Prostate gland (tissue), 2 donors: ENCODE measurements at places on chromosomes 6 and 20.

- DNase-seq, result no peak
Observed at GRCh38 chr6:32774426-32774825, 11.1 kb upstream of the HLA-DQB2 start.

- DNase-seq, result no peak
Observed at GRCh38 chr6:52666071-52666470, 4.8 kb upstream of the TMEM14A start.

DNA sequence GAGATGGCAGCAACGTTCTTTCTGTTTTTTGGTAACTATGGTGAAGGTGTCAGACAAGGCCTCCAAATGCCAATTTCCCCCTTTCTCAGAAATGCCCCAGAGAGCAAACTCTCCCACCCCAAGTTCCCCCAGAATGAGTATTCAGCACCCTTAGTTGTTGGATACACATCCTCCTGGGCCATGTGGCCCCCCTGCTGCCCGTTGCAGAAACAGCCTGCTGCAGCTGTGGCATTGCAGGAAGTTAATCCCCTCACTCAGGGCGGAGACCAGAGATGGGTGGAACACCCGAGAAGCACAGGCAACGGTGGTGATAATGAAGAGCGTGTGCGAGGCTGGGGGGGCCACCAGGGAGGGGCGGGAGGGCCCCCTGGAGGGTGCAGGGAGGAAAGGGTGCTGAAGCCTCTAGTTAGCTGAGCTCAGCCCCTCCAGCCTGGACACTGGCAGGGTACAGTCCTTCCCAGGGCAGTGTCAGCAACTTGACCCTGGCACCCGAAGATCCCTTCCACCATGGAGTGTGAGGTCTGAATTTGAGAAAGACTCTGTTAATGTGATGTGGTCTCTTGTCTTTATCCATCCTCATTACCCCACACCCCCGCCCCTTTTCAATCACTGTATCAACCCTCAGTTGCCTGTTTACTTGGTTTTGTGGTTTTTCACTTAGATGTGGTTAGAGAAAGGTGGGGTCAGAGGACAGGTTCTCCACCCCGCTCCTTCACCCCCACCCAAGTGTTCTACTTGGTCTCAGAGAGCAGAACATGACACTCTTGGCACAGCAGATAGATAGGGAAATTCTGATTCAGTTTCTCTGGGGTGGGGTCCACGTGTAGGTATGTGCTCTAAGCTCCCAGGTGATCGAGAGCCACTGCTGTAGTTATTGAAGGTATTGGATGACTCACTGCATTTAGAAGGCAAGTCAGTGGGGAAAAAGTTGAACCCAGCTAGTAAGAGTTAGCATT is 208.8 kb upstream of the SUPT3H start:
- DNase-seq, result no peak

DNA sequence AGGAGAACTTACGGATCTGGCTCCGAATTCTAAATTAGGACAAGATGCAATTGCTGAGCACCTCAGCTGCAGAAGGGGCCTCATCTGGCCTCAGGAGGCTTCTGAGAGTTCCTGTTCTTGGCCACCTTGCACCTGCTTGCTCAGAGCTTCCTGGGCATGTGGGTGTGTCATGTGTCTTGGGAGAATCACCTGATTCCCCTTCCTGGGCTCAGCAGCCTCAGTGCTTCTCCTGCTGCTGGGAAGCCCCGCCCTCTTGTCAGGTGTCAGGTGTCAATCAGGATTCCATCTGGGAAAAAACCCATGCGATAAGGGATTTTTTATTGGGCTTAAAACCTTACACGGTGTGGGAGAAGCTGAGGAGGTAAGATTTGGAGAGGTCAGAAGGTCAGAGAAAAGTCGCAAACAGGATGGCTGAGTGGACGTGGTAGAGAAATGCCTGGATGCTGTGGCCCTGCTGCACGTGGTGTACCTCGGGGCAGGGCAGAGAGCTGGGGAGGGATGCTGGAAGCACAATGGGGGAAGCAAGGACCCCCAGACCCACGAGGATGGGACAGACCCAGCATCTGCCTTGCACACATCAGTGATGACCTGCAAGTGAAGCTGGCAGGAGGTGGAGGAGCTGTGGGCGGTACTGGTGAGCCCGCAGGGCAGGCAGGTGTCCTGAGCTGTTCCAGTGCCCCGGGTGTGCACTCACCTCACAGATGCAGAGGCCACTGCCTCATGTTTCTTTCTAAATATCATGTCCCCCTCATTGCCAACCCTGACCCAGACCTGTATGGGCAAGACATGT is 170.8 kb downstream of the CDH4 start:
- DNase-seq, result no peak
